ENCODE measurements at places on chromosomes 16 and 17. TPM values are rescaled to one million over a fixed set of nuclear protein-coding genes. Genes with fewer than 3 reads are reported as not detected.

GRCh38 chr16:7976563-7976962 is 613.7 kb downstream of the TMEM114 start:
- DNase-seq: no peak

DNA sequence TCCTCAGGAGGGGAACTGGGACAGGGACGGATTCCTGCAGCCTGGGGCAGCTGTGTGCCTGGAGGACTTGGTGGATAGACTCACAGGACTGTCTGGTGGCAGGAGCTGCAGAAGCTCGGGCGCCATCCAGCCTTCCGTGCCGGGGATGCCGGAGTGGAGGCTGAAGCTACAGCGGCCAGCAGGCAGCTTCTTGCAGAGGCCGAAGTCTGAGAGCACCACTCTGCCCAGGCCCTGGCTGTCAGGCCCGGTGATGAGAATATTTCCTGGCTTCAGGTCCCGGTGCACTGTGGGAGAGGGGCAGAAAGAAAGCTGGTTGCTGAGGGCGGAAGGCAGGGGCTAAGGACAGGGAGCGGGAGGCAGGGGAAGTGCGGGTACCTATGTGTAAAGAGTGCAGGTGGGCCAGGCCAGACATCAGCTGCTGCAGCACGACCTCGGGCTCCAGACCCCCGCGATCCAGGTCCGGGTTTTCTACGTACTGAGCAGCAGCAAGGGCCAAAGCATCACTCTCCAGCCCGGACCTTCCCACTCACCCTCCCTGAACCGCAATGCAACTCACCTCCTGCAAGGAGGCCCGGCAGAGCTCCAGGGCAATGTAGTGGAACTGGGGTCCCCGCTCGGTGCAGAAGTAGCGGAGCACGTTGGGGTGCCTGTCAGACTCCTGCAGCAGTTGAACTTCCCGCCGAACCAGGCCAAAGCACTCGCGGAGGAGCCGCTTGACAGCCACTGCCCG is 16.1 kb downstream of the PLK1 start:
- no peak for DNase-seq

- no peak for DNase-seq
Measured at GRCh38 chr17:7695586-7695985, 7.3 kb downstream of the WRAP53 start.

GRCh38 chr16:85125570-85126393 is 13.5 kb upstream of the CIBAR2 start:
- no peak for DNase-seq

Gene NPIPA5
- total RNA-seq: 15.6 TPM

- no peak for DNase-seq
Measured at GRCh38 chr17:42410319-42410685, 12.8 kb downstream of the CAVIN1 start.

Gene ITGAL
- 8.9 TPM for total RNA-seq

GRCh38 chr16:85227084-85227945 is 115.0 kb upstream of the CIBAR2 start:
- no peak for DNase-seq

DNA sequence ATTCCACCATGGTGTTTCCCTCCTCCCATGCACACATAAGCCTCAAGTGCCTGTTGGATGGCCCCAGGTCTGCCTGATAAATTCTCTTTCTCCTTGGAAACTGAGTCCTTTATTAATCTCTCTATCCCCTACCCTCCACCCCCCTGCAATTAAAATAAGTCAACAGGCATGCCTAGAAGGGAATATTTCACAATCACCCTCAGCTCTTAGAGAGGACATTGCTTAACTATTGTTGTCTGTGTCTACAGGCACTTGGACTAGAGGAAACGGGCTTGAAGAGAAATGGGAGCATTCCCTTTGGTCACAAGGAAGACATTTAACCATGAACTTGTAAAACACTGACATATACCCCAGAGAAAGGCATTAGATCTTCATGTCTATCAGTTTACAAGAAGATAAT is 39.5 kb downstream of the RCVRN start:
- no peak for DNase-seq

DNA sequence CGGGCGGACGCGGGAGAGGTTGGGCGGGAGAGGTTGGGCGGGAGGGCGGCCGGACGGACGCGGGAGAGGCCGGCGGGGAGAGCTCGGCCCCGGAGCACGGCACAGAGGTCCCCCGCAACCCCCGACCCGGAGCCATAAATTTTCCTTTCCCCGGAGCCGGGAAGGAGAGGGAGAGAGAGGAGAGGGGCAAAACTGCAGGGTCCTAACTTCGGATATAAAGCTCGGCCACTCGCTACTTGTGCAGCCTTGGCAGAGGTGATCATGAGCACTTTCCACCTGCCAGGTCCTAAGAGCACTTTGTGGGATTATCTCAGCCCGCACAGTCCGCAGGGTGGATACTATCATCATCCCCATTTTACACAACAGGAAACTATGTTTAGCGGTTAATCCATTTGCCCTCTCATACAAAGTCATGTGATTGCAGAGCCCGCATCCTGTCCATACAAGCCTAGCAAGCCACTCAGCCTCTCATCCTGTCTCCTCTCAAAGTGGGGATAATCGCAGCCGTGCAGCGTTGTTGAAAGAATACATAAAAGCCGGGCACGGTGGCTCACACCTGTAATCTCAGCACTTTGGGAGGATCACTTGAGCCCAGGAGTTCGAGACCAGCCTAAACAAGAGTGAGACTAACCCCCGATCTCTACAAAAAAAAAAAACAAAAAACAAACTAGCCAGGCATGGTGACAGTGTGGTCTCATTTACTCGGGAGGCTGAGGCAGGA is 780 bp upstream of the DCAKD start:
- peak; percentile 60 for DNase-seq

DNA sequence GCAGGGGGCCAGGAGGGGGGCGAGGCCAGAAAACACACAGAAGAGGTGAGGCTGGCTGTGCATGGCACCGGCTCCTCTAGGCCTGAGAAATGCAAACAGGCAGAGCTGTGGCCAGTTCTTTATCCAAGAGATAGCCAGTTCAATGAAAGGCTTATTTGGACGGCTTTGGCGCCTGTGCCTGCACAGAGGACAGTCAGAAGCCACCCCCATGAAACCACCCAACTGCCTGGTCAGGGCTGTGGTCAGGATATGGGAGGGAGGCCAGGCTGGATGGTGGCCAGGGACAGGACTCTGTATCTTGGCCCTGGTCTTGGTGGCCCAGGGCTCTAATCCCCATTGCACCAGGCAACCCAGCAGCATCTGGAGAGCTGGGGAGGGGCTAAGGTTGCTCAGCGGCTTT is 24.5 kb upstream of the GPRC5C start:
- no peak for DNase-seq

DNA sequence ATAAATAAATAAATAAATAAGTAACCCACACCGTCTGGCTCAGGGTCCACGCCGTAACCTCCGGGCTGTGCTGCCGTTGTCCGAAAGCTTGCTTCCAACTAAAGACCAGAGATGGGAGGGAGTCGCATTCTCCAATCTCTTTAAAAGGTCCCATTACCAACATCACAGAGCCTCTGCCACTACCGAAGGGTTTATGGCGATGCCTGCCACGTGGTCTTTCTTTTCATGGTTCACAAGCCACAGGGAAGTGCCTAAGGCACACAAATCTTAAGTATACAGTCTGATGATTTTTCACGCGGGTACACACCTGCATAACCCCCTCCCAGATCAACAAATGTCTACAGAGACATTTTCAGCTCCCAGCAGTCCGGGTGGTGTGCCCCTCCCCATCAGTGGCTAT is 1.4 kb downstream of the COTL1 start:
- no peak for DNase-seq

DNA sequence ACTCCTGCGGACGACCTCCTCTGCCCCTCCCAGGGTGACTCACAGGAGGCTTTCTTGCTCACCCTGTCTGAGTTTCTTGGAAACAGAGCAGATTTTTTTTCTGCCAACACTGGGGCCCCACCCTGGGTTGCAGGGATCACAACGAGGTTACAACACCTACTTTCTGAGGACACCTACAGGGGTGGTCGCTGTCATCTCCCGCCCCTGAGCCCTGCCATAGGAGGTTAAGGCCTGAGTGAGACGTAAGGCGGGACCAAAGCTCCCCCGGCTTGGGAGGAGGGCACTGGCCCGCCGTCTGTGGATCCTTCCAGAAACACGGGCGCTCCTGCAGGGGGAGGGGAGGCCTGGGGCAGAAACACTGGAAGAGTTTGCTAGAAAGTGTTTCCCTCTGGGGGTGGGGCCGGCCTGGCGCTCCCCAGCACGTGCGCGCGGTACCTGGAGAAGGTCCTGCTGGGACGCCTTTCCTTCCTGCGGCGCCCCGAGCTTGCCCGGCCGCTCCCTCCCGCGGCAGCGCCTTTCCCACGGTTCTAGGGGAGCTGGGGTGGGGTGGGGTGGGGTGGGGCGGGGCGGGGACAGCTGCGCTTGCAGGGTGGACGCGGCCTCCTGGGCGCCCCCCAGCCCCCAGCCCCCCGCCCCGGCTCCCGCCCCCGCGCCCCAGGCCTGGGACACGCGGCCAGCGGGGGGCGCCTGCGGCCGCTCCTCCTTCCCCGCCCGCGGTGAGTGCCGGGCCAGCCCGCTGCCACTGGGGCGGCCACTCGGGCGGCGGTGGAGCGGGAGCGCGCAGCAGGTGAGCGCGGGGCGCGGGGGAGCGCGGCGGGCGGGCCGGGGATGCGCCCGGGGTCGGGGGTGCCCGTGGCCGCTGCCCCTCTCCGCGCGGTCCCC is 20.7 kb upstream of the ADCY7 start:
- peak; percentile 68 for DNase-seq

DNA sequence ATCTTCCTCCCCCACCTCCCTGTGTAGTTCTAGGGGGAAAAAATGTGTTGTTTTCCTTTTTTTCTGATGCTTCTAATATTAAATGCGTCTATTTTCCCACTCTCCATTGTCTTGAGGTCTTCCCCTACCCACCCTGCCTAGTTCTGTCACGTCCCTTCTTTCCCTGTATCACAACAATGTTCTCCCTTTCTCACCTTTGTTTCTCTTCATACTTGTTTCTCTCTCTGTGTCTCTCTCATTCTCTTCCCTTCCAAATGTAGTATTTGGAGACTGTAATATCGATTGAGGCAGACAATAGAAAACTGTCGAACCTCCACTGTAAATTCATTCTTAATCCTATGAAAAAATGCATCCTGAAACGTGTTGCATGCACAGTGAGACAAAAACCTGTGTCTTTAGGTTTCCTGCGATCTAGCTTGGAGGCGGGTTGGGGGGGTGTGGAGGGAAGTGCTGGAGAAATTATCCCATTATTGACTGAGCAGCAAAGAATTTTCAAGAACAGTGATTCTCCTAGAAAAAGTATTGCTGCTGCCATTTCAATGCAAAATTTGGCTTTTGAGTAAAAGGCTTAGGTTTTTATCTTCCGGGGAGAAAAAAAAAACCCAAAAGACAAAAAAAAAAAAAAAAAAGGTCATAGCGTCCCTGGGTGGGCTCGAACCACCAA is 1.3 kb upstream of the PSMB3 start:
- DNase-seq: no peak

DNA sequence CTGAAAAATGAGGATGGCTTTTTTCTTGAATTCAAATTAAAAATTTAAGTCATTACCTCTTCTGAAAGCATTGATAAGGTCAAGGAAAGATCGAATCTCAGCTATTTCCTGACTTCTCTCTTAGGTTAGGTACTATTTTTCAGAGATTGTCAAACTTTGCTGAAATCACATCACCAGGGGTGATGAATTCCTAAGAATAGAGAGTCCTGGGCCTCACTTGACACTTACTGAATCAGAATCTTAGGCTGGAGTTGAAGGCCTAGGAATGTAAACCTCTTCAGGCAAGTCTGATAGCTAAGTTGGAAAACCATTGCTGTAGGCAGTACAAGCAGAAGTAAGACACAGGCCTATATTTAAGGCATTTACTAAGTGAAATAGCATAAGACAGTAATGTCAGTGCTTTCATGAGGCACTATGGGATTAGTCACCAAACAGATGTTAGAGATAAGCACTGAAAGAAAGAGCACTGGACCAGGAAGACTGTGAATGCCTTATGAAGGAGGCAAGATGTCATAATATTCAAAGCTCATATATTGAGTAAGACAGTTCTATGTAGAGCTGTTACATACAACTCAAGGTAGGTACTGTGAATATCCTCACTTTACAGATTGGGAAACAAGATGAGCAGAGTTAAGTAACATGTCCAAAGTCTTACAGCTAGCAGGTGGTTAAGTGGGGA is 21.5 kb downstream of the DCAF7 start:
- DNase-seq: no peak

- no peak for DNase-seq
Measured at GRCh38 chr16:2691491-2692248, 9.3 kb downstream of the KCTD5 start.

GRCh38 chr17:10879190-10879836 is 41.4 kb upstream of the PIRT start:
- peak; percentile 63 for DNase-seq

DNA sequence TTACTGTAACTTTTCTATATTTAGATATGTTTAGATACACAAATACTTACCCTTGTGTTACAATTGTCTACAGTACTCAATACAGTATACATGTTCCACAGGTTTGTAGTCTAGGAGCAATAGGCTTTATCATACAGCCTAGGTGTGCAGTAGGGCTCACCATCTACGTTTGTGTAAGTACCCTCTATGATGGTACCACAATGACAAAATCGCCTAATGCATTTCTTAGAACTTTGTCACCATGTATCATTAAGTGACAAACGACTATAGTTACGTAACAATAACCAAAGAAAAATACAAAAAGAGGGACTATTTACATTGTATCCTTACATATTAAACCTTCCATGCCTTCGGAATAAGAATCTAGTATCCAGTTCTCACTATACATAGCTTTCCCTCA is 8.0 kb downstream of the STAT5B start:
- DNase-seq: no peak

Gene KRTAP1-1
- total RNA-seq: not detected

Gene CACNG1
- not detected for total RNA-seq

- no peak for DNase-seq
Measured at GRCh38 chr16:68873635-68874471, 30.5 kb downstream of the TANGO6 start.

Measured in ureter (tissue), 1 donor.